ENCODE measurements at places on chromosomes 6 and 20.
A peak's percentile ranks its signal among the peaks of the same experiment; 100 is the strongest.

GRCh38 chr20:48716086-48716485 lies 111.7 kb downstream of the PREX1 start:
- DNase-seq: no peak

GRCh38 chr6:136920671-136921380 lies 1.3 kb upstream of the SLC35D3 start:
- no peak for DNase-seq

DNA sequence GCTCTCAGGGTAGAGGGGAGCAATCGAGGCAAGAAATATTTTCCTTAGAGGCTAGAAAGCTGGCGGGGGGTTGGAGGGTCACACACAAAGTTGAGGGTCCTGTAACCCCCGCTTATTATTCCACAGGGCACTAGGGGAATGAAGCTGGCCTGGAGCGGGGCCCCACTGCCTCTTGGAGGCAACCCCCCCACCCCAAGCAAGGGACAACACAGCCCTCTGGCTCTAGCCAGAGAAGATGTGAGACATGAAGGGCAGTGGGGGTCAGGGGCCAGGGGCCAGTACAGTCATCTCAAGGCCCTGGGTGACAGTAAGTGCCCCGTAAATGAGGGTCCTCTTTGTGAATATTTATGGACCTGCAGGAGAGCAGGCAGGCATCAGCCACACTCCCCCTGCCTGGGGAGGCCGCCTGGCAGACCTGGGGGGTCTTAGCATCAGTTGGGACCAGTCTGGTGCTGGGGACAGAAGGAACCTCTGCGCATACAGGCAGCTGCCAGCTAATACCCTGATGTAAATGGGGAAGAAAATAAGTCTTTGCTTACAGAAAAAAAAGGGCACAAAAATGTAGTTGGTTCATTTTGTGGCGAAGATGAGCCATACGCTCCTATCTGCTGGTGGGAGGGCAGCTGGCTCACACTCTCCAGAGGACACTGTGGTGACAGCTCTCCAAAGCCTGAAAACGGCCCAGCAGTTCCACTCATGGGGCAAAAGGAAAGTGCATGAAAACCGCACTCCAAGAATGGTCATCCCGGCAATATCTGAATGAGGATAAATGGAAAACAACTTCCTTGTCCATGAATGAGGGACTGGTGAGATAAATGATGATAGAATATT lies 21.9 kb downstream of the SPATA2 start:
- no peak for DNase-seq

GRCh38 chr6:129659590-129660345 lies 50.2 kb downstream of the ARHGAP18 start:
- no peak for DNase-seq

GRCh38 chr20:53040693-53041589 lies 68.8 kb downstream of the TSHZ2 start:
- DNase-seq: no peak

DNA sequence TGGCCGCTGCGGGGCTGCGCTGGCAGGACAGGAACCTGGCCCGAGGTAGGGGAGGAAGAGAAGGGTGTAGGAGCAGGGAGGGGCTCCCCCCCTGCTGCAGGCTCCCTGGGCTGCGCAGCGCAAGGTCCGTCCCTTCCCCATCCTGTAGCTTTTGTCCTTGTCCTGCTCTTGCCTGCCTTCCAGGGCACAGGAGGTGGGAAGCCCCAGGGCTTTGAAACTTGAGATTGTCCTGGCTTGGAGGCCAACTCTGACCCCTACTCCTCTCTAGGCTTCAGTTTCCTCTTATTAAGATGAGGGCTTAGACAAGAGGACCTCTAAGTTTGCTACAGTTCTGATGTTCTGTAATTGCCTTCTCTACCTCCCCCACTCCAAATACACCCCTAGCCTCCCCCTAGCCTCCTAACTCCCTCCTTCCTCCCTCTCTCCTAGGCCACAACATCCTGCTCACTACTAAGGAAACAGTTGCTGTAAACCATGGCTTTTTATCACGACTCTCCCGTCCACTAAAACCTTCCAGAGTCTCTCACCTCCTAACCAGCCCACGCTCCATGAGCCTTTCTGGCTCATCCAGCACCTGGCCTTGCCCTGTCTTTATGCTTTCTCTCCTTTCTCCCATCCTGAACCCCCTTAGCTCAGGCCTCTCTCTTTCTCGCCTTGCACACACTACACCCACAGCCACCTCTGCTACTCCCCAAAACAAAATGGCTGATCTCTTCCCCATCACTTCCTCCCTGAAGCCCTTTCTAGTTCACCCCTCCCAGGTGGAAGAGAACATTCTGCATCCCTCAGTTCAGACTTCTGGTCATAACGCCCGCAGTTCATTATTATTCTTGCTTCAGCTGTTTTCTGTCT lies 10.2 kb downstream of the UNC5CL start:
- no peak for DNase-seq

DNA sequence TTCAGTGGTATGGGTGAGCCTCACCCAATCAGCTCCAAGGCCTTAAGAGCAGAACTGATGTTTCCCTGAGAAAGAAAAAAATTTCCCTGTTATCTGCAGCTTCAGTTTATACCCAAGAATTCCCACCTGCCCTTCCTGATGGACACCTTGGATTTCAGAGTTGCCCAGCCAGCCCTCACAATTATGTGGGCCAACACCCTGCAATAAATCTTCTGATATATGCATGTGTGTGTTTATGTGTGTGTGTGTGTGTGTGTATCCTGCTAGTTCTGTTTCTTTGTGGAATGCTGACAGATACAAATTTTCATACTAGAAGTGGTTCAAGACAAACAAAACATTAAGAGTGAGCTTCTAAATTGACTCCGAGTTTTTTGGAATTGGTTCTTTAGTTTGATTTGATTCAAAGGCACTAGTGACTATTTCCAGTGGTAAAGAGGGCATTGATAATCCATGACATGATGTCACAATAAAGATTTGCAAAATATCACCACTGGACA lies 246.6 kb upstream of the BTBD3 start:
- DNase-seq: no peak

DNA sequence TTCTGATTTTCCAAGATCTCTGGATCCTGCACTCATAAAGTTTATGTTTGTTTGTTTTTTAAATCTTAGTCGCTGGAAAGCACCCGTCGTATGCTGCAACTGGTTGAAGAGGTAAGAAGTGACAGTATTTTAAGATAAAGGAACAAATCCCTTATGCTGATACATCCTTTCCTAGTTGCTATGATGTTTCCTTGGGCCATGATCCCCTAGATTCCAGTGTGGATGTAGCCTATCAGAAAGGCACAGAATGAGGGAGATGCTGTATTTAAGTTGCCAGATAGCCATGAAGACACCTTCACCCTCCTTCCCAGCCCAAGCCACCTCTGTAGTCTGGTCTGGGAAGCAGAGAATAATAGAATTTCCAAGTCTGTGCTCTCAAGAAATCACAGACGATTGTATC lies 59.0 kb downstream of the SNAP25 start:
- no peak for DNase-seq

DNA sequence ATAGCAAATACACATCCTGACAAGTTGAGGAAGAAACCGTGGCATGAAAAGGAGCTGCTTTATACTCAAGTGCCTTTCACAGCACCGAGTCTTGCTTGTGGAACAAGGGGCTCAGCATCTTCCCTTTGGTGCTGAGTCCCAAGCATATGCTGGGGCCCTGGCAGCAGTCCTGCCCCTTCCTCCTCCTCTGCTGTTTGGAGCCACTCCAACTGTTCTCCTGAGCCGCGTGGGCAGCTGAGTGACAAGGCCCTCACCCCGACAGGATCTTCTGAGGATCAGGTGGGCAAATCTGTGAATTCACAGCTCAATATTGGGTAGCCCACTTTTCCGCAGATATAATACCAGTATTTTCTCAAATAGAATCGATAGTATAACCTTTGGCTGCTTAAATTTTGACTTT lies 24.7 kb downstream of the DACT2 start:
- no peak for DNase-seq

DNA sequence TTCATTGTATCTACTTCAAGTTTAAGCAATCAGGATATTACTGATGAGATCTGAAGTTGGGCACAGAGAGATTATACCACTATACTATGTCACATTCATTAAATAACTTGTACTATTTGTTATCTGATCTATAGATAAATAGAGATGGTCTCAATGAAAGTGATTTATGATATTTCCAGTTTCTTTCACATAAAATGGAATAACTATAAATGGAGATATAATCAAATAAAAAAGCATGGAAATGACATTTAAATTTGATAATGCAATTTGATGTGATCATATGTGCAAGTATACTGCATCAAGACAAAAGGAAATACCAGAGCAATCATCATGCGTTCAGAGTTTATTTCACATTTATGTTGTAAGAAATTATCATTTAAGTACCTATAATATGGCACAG lies 368.9 kb downstream of the PKHD1 start:
- no peak for DNase-seq

- peak; percentile 82 for DNase-seq
Measured at GRCh38 chr6:130178692-130179091, 44.1 kb downstream of the SAMD3 start.

DNA sequence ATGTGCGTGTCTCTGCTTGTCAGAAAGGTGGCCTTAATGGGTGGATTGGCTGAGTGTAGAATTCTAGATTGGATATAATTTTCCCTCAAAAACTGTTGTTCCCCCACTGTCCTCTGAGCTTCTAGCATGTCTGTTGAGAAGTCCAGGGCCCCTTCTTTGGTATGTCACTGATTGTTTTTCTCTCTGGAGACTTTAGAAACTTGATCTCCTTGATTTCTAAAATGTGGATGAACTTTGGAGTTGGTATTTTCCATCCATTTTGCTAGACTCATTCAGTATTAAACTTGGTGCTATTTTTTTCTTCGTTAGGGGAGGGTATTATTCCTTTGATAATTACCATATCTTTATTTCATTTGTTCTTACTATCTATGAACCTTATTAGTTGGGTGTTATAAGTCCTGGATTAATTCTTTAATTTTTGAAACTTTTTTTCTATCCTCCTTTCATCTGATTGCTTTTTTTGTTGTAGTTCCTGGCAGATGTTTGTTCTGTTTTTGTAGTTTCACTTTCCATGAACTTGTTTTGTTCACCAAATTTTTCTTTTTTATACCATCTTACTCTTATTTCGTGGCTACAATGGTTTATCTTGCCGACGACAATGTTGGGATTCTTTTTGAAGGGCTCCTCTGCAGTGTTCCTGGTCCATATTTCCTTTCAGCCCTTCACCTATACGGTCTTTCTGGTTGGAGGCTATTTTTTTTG lies 68.4 kb downstream of the ARID1B start:
- DNase-seq: no peak

DNA sequence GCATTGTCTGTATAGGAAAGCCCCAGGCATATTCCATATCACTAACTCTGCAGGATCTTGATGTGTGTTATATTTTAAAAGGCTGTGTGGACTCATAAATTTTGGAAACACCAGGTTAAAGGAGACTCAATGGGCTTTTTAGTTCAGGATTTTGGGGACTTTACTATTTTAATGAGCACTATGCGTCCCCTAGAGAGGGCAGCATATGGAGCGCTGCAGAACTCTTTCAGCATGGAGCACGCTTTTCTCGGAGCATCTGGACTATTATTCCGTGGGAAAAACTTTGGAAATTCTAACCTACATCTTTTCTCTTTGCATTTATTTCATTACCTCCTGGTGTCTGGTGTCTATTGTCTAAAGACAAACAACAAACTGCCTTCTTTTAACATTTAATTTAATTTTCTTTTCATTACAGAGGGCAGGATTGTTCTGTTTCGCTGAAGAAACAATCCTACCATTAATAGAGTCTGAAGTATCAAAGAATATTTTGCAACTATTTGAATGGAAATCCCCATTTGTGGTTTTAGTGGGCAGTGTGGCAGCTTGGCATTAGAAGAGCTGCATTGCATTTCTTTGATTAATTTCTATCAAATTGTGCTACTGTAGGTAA lies 399.9 kb upstream of the HSF2 start:
- DNase-seq: no peak

- no peak for DNase-seq
Measured at GRCh38 chr6:155310596-155310995, 3.7 kb downstream of the TFB1M start.

- no peak for DNase-seq
Measured at GRCh38 chr6:43940071-43940392, 170.0 kb downstream of the VEGFA start.

- DNase-seq: no peak
Measured at GRCh38 chr20:8811801-8812594, 256.9 kb upstream of the PLCB4 start.

DNA sequence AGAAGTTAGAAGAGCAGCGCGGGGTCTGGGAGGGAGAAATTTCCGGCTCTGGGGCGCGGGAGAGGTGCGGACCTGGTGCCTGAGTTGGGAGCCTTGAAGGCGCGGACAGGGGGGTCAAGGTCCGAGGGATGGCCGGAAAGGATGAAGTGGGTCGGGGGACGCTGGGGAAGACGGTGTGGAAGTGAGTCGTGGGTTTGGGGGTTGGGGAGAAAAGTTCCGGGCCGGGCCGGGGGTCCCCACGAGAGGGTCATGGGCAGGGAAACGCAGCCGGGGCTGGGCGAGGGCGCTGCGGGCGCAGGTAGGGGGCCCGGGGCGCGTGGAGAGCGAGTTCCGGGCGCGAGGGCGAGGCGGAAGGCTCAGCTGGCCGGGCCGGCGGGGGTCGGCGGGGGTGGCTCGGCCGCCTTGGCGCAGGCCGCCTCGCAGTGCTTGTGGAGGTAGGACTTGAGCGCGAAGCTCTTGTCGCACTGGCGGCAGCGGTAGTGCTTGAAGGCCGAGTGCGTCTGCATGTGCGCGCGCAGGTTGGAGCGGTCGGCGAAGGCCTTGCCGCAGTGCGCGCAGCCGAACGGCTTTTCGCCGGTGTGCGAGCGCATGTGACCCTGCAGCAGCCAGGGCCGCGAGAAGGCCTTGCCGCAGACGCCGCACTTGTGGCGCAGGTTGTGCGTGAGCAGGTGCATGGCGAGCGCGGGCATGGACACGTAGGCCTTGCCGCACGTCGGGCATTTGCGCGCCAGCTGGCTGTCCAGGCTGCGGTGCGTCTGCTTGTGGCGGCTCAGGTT lies 10.5 kb upstream of the SRXN1 start:
- no peak for DNase-seq

- DNase-seq: no peak
Measured at GRCh38 chr20:63465380-63466249, 6.8 kb downstream of the KCNQ2 start.

DNA sequence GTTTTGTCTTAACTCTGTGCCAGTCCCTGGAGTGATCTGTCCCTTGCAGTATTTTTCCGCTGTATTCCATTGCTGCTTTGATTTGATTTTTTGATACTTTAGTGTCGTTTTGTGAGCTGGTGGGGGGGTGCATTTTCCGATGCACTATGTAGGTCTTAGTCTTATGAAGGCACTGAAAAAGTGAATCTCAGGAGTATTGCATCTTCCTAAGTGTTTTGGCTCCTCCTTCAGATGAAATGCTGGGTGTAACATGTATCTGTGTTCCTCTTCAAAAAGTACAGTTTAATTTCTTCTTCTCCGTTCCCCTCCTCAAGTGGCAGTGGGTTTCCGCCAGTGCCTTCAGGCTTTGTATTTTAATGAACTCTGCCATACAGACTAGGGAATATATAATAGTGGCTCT lies 580.7 kb upstream of the GJE1 start:
- no peak for DNase-seq

GRCh38 chr6:558959-559358 lies 97.9 kb downstream of the HUS1B start:
- no peak for DNase-seq

GRCh38 chr6:146050168-146050567 lies 21.3 kb downstream of the GRM1 start:
- DNase-seq: no peak

All from fibroblast of skin of left quadriceps (primary cell).